ENCODE measurements at places on chromosomes 7 and 10. TPM values are rescaled to one million over a fixed set of nuclear protein-coding genes. Genes with fewer than 3 reads are reported as not detected.
A peak's percentile ranks its signal among the peaks of the same experiment; 100 is the strongest.

The C7orf57 gene
- 0.35 TPM for total RNA-seq

- H3K36me3 ChIP-seq = 0 out of 3 replicates have a peak, but pooled peaks cover 3% of the 10 kb centered on the region
- peaks cover 2% of the 10 kb centered on the region for H3K4me1 ChIP-seq
- no peak for DNase-seq
- no peak overlapping the region for H3K27ac ChIP-seq
- H3K27me3 ChIP-seq = no peaks in the 10 kb centered on the region
- H3K4me3 ChIP-seq = no peak overlapping the region
Measured at GRCh38 chr7:127770885-127771284, 118.9 kb downstream of the SND1 start.

The PRR15 gene
- total RNA-seq = 15.1 TPM

The SDK1 gene
- total RNA-seq = 8.4 TPM

DNA sequence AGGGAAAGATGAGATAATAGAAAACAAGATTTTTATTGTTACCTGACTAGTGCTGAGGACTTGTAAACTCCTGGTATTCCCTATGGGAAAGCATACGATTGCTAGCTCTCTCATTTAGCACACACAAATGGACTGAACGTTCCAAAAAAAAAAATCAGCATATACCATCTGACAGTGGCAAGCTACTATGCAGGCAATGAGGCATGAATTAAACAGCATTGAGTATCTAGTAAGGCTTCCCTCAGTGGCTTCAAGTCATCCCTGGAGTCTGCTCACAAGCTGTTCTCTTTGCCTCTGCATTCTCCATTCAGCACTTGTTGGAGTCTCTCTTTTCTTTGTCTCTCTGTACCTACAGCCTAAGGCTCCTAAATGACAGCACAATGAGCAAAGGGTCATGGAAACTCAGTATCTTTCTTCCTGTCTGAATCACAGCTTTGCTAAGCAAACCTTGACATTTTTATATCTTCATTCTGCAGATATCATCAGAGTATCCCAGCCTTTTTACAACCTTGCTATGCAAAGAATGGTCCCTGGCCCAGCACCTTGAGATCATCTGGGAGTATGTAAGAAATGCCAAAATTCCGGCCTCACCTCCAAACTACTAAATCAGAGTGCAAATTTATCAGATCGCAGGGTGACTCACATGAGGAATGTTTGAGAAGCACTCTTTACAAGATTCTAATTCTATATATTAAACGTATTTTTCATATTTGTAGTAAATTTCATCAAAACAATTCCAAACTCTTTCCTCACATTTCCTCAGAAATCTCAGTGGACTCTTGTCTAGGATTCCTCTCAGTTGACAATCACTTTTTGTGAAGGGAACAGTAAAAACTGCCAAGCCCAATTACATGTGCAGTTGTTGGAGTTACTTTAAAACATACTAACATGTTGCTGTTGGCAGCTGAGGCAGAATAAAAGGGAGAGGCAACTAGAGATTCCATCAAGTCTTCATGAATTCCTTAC lies 10.8 kb upstream of the LIPA start:
- no peak overlapping the region for H3K27ac ChIP-seq
- H3K4me1 ChIP-seq = no peaks in the 10 kb centered on the region
- H3K4me3 ChIP-seq = no peak overlapping the region
- H3K27me3 ChIP-seq = no peaks in the 10 kb centered on the region

DNA sequence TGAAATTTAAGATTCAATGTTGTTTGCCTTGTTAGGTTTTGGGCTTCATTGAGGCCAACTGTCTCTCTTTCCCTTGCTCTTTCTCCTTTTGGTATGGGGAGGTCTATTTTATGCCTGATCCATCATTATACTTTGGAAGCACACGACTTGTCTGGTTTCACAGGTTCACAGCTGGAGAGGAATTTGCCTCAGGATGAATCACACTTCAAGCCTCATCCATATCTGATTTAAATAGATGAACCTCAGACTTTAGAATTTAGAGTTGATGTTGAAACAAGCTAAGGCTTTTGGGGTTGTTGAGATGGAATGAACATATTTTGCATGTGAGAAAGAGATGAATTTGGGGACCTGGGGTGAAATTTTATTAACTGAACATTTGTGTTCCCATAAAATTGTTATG lies 150.5 kb upstream of the IGFBP3 start:
- H3K4me3 ChIP-seq = no peak overlapping the region
- no peak overlapping the region for H3K27ac ChIP-seq
- H3K36me3 ChIP-seq = no peaks in the 10 kb centered on the region
- H3K4me1 ChIP-seq = no peaks in the 10 kb centered on the region
- no peak for DNase-seq

DNA sequence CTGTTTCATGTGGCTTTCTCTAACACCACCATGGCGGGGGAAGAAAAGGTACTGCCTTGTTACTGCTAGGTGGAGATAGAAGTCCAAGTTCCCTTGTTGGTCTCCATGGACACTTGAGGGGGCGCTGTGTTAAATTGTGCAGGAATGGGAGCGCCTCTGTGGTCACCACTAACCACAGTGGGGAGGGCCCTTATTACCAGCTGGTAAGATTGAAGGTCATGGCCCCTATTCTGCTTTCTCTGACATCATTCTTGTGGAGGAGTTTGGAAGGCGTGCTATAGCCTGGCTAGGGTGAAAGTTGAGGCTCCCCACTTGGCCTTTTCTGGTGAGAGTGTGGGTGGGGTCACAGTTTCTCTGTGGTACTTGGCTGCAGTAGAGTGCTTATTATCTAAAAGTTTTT lies 14.9 kb upstream of the MXI1 start:
- H3K27me3 ChIP-seq = no peaks in the 10 kb centered on the region
- no peak overlapping the region for H3K27ac ChIP-seq
- H3K4me1 ChIP-seq = no peaks in the 10 kb centered on the region
- H3K4me3 ChIP-seq = no peak overlapping the region
- H3K36me3 ChIP-seq = no peaks in the 10 kb centered on the region

- no peak for DNase-seq
- H3K4me3 ChIP-seq = no peak overlapping the region
Measured at GRCh38 chr7:56174346-56174874, 58.2 kb upstream of the NUPR2 start.

The ASL gene
- 31.9 TPM for total RNA-seq

The LEP gene
- total RNA-seq = not detected

The LIPN gene
- not detected for total RNA-seq

The NRP1 gene
- 4.1 TPM for total RNA-seq

- no peak overlapping the region for H3K27ac ChIP-seq
- peaks cover 12% of the 10 kb centered on the region for H3K27me3 ChIP-seq
- no peak overlapping the region for H3K4me3 ChIP-seq
- no peaks in the 10 kb centered on the region for H3K4me1 ChIP-seq
Measured at GRCh38 chr10:133082685-133083421, 4.9 kb upstream of the ADGRA1 start.

GRCh38 chr10:67036808-67037207 lies 111.0 kb downstream of the LRRTM3 start:
- H3K4me3 ChIP-seq = no peak overlapping the region
- H3K36me3 ChIP-seq = no peaks in the 10 kb centered on the region
- H3K4me1 ChIP-seq = no peaks in the 10 kb centered on the region
- no peak overlapping the region for H3K27ac ChIP-seq

The CRPPA gene
- total RNA-seq = 1.9 TPM

DNA sequence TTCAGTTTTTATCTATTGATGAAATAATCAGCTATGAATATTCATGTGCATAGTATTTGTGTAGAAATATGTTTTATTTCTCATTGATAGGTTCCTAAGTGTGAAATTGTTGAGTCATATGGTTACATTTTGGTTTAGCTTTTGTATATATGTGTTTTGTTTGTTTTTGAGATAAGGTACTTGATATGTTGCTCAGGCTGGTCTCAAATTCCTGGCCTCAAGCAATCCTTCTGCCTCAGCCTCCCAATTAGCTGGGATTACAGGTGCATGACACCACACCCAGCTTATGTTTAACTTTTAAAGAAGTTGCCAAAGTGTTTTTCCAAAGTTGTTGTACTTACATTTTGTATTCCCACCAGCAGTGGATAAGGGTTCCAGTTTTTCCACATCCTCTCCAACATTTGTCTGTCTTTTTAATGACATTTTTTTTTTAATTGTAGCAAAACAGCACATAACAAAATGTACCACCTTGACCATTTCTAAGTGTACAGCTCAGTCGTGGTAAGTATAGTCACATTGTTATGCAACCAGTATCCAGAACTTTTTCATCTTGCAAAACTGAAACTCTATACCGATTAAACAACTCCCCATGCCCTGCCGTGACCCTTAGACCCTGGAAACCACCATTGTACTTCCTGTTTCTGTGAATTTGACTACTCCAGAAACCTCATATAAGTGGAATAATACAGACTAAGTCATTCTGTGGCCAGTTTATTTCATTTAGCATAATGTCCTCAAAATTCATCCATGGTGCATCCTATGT lies 12.6 kb upstream of the UBE2D1 start:
- no peak overlapping the region for H3K27ac ChIP-seq
- no peak for DNase-seq
- H3K36me3 ChIP-seq = no peaks in the 10 kb centered on the region
- H3K4me1 ChIP-seq = no peaks in the 10 kb centered on the region

- no peak overlapping the region for H3K4me3 ChIP-seq
- H3K27me3 ChIP-seq = no peaks in the 10 kb centered on the region
- no peaks in the 10 kb centered on the region for H3K36me3 ChIP-seq
- H3K4me1 ChIP-seq = peaks cover 2% of the 10 kb centered on the region
Measured at GRCh38 chr10:67803588-67804394, 34.2 kb downstream of the DNAJC12 start.

DNA sequence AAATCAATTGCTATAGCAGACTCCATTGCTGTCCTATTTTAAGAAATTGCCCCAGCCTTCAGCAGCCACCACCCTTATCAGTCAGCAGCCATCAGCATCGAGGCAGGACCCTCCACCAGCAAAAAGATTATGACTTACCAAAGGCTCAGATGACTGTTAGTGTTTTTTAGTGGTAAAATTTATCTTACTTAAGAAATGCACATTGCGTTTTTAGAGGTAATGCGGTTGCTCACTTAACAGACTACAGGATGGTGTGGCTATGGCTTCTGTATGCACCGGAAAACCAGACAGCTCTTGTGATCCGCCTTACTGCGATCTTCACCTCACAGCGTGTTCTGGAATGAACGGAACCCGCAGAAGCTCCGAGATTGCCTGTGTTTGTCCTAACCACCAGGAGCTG lies 58.1 kb downstream of the WDR37 start:
- H3K4me3 ChIP-seq = no peak overlapping the region
- peaks cover 48% of the 10 kb centered on the region for H3K36me3 ChIP-seq
- H3K27ac ChIP-seq = no peak overlapping the region
- DNase-seq = no peak
- peaks cover 4% of the 10 kb centered on the region for H3K4me1 ChIP-seq
- H3K27me3 ChIP-seq = no peaks in the 10 kb centered on the region

DNA sequence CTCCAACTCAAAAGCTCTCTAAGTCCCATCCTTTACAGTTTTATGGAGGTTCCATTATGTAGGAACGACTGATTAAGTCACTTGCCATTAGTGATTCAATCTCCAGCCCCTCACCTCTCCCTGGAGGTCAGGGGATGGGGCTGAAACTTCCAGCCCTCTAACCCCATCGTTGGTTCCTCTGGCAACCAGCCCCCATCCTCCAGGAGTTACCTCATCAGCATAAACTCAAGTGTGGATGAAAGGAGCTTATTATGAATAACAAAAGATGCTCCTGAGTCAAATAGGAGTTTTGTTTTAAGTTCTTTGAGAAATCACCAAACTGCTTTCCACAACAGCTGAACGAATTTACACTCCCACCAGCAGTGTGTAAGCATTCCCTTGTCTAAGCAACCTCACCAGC lies 494.3 kb upstream of the AUTS2 start:
- no peak overlapping the region for H3K4me3 ChIP-seq
- H3K27me3 ChIP-seq = no peaks in the 10 kb centered on the region
- no peak overlapping the region for H3K27ac ChIP-seq
- peak; percentile 76 for DNase-seq
- no peaks in the 10 kb centered on the region for H3K36me3 ChIP-seq

- H3K27ac ChIP-seq = no peak overlapping the region
- H3K36me3 ChIP-seq = no peaks in the 10 kb centered on the region
- H3K27me3 ChIP-seq = peaks cover 97% of the 10 kb centered on the region
- H3K4me3 ChIP-seq = no peak overlapping the region
- no peaks in the 10 kb centered on the region for H3K4me1 ChIP-seq
- no peak for DNase-seq
Measured at GRCh38 chr7:155464948-155465739, 7.2 kb downstream of the EN2 start.

- no peak for DNase-seq
- no peaks in the 10 kb centered on the region for H3K4me1 ChIP-seq
- no peak overlapping the region for H3K27ac ChIP-seq
Measured at GRCh38 chr7:23712368-23713284, 2.6 kb downstream of the STK31 start.

The PGAM2 gene
- 8.7 TPM for total RNA-seq

The IL2RA gene
- not detected for total RNA-seq

- H3K36me3 ChIP-seq = no peaks in the 10 kb centered on the region
- H3K27me3 ChIP-seq = no peaks in the 10 kb centered on the region
- no peaks in the 10 kb centered on the region for H3K4me1 ChIP-seq
- DNase-seq = no peak
- no peak overlapping the region for H3K27ac ChIP-seq
Measured at GRCh38 chr10:44571701-44572100, 186.8 kb upstream of the CXCL12 start.

The GPR26 gene
- total RNA-seq = 0.07 TPM
